ENCODE measurements at places on chromosomes 11 and 22.

DNA sequence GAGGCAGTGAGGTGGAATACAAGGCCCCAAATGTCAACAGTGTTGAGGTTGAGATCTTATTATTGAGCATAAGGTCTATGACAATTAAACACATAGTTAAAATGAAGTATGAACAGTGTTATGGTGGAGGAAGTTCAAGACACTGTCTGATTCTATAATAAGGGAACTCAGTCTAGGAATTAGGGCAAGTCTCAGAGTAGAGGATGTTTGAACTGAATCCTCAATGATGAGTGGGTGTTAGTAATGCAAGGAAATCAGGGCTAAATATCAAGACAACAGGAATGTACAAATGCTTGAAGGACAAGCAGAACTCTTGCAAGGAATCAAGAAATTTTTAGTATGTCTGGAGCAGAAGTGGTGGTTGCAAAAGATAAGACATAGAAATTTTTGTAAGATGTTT lies 53.0 kb downstream of the CWC15 start:
- no peak for DNase-seq

DNA sequence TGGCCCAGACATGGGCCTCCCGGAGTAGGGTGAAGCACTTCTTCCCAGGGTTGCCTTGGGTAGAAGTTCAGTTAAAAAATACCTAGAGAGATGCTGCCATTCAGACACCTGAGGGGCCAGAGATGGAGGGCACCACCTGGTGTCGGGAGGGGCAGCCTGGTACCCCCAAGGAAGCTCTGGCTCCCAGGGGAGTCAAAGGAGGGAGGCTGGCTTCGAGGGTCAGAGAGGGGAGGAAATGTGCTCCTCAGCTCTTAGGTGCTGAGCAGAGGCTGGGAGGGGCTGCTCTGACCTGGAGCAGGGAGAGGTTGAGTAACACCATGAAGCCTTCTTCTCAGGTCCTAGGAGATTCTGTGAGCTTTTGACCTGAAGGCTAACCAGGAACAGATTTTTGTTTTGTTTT lies 1.1 kb downstream of the USP35 start:
- no peak for DNase-seq

DNA sequence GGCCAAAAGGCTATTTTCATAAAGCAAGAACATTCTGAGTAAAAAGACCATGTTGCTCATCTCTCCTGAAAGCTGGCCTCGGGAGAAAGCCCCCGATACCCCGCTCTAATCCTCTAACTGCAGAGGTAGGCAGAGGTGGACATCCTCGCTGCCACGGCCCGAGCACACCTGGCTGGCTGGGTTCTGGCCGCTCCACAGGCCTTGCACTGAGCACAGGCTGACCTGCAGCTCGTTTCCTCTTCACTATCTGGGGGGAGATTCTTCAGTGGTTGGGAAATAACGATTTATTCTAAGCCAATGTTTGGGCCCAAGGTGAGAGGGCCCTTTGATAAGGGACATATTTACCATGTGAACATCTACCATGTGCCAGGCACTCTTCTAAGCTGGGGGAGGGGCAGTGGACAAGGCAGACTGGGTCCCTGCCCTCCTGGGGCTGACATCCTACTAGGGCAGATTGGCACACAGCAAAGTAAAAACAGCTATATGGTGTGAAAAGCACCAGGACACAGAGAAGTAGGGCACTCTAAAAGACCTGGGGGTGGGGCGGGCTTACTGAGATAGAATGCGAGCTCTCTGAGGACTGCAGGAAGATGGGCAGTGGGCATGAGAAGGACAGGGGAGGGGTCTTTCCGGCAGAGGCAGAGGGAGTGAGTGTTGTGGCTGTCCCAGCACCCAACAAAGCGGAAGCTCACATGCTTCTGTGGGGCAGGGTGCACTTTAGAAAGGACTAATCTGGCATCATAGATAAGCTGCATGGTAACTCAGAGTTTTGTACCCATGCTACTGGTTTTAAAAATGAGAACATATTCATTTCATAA lies 65.5 kb upstream of the ARFGAP3 start:
- no peak for DNase-seq

DNA sequence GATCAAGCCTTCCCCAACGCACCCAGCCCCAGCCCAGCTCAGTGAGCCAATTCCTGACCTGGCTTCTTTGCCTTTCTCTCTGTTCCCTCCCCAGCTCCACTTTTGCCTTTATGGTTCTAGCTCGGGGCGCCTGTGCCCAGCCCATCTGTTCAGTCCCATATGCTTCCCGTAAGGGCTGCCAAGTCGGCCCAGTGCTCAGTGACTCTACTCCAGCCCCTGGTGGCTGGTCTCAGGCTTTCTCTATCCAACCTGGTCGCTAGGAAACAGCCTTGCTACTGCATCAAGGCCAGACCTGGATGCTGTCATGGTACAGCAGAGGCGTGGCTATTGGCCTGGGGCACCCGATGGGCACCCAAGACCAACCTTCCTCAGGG lies 178.0 kb downstream of the DSCAML1 start:
- DNase-seq, result no peak

- DNase-seq, result no peak
These were observed 64.2 kb downstream of the LIF start for GRCh38 chr22:30182350-30182745.

DNA sequence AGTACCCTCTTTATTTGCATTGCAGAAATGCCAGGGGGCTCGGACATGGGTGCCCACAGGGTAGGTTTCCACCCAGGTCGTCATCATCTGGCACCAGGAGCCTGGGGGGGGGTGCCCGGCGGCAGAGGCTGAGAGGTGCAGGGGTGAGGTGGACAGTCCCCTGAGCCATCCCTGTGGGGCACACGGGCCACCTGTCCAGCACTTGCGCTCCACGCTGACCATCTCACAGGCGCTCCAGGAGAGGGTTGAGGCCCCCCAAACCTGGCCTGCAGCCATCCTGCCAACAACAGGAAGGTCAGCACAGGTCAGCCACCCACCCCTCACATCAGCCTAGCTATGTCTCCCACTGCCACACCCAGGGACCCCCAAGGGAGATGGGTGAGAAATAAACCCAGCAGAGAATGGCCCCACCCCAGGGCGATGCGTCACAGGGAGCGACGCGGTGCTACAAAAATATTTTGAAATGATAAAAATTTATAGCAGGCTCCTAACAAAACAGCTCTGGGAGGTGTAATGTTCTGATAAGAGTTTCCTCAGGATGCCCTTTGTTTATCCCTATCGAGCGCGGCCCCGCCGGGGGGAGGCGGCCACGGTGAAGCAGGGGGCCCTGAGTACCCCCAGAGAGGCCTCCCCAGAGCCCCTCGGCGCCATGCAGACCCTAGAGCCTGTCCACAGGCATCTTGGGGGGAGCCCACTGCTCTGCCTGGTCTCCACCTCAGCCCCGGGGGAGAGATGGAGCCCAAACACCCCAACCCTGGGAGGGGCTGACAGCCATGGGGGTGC lies 21.0 kb upstream of the GNB1L start:
- no peak for DNase-seq

GRCh38 chr22:33829546-33830280 lies 90.6 kb downstream of the LARGE1 start:
- DNase-seq, result no peak

- no peak for DNase-seq
These were observed 66.6 kb downstream of the MED15 start for GRCh38 chr22:20573833-20574615.

DNA sequence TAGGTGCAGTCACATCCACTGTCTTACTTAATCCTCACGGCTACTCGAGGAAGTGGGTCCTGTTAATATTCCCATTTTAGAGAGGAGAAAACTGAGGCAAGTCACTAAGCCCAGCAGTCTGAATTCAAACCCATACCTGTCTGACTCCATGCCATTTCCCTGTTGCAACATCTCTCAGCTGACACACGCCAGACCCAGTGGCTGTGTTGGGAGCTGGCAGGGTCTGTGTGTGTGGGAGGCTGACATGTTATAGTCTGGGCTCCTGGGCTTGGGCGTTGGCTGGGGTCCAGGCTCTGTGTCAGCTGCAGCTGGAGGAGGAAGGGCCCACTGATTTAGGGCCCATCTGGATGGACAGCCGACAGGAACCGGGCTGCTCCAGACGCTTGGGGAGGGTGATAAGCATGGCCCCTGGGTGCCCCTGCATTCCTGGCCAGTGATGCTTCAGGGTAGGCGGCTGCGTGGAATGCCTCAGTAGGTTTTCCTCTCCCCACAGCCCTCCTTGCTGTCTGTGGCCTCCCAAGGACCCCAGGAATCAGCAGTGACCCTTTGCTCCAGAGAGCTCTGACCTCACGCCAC lies 562.5 kb downstream of the MN1 start:
- no peak for DNase-seq

- DNase-seq, result no peak
These were observed 1.2 kb downstream of the DDX17 start for GRCh38 chr22:38504731-38505540.

DNA sequence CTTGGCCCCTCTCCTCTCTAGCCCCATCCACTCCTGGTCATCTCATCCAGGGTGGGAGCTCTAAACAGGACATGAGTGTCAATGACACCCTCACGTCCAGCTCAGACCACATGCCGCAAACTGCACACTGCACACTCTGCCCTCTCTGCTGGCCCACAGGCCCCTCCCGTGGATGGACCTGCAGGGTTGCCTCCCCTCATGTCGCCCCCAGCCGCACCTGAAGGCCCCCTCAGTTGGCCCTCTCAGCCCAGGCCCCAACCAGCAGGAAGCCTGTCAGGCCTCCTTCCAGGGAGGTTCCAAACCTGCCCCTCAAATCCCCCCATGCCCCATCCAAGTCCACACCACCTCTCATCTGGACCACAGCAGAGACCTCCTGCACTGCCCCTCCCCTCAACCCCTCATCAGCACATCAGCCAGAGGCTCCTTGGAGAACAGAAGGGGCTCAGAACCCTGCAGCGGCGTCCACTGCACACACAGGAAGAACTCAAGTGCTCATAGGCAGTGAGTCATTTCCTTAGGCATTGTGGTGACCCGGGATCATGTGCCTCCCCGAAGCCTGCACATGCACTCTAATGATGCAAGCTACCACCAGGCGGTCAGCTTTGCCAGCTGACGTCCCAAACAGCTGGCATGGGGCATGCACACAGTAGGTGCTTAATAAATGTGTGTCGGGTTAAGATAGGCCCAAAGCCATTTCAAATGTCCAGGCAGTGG lies 12.9 kb upstream of the CDKN1C start:
- no peak for DNase-seq

DNA sequence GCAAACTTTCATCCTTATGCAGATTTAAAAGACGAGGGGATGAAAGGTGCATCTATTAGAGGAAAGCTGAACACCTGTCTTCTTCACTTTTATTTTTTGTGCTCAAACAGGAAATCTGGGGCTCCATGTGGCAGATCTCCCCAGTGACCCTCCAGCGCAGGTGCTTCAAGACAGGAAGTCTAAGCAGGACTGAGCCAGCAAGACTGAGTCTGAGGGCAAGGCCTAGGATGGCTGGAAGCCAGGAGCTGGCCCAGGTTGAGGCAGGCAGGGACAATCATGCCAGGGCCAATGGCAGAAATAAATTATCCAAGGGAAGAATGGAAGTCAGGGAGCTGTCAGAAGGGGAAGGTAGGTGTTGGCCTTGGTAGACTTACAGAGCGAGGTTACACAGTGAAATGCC lies 101.1 kb upstream of the SPON1 start:
- DNase-seq, result no peak

GRCh38 chr11:61883947-61884346 lies 7.4 kb downstream of the FADS3 start:
- DNase-seq, result no peak

DNA sequence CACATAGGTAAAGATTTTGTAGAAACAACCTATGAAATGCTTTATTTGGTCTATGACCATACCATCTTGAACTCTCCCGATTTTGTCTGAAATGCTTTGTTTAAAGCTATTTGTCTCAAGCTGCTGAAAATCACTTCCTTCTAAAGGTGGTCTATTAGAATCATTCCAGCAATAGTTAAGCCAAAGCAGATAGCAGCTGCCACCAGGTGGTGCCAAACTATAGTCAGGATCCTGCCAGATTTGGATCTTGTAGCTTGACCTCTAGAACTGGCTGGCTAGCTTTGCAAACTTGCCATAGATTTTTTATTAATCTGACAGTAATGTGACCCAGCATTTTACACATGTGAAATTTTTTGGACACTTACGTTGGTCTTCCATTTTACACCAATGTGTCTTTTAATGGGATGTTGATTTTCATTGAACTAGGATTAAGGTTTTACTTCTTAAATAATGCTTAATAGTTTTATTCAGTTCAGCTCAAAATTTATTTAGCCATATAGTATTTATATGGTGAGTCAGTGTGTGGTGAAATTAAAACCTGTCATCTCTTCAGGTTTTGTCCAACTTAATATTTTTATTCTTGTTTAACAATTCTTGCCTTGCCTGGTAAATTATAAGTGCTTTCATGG lies 19.7 kb downstream of the CTR9 start:
- peak; percentile 22 for DNase-seq

DNA sequence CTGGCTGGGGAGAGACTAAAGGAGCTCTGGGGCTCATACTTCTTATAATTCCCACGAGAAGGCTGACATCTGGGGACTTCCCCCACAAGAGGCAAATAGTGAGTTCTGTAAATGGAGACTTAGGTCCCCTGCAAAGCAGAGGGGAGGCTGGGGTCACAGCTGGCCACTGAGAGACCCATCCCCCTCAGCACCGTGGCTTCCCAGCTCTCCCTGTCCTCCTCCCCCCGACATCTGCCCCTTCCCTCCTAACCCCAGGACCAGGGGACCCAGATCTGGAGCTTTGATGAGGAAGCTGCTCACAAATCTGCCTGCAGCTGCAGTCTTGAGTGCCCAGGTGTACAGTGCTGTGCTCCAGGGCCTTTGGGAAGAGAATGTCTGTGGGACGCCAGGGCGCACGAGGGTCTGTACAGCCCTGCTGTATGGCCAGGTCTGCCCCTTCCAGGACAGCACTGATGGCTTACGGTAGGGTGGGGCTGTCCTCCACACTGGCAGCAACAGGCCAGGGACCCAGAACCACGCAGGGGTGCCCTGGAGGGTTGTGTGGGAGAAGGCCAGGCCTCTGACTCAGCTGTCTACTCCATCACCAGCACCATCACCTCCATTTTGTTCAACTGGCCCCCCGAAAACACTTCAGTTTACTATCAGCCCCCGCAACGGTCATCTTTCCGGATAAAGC lies 1.1 kb downstream of the RGL4 start:
- DNase-seq, result no peak

DNA sequence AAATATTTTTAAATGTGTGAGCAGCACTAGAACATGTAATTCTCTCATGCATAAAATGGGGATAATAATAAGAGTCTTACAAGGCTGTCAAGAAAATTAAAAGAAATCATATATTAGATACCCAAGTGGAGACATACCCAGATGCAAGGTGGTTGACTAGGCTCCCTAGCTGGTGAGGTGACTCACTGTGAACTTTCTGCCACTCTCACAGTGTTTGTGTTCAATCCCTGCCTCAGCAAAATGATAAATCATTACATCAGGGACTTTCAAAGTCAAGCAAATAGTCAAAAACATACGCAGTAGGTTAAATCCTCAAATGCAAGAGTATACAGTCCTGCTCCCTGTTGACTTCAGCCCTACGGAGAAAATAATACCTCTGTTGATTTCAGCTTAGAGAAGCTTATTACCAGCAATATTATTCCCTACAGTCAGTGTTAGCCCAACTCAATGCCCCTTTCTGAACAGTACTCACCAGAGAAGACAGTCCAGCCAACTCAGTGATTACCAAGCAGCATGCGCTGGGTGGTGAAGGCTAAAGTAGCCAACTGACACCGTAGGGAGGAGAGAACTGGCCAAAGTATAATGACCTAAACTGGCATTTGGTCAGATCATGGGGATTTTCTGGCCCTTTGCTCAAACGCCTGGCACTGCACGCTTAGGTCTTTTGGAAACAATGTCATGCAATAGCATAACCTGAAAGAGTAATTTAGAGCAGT lies 73.1 kb upstream of the BARX2 start:
- DNase-seq, result no peak

Measured in HuH-7.5 (cell line).